ENCODE measurements at places on chromosomes 16 and 17.

DNA sequence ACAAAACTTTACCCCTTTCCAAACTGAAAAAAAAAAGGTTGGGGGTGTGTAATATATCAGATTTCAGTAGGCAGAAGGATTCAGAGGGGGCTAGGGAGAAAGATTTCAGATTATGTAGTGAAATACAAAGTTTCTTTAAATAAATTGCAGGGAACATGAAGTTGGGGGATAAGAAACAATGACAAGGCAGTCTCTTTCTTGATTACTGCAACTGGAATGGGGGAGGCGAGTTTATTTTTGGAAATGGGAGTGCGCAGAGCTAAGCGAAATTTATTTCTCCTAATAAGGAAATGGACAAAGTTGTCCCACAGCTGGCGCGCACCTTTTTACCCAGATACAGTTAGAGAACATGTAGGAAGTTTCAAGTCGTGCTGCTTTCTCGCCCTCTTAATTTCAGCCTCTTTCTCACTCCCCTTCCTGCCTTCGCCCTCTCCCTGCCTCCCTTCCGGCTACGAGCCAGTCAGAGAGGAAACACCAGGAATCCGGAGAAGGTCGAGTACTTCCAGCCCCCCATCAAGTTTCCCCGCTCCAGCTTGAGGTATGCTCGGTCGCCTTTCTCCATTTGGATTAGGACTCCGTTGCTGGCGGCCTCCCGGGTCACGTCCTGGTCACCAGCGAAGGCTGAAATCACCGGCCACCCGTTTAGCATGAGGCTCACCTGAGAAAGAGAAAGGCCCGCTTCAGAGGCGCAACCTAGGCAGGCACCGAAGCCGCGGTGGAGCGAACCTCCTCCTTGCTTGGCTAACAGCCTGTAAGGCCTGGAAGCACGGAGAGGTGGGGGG is 2.5 kb downstream of the CBLN1 start:
- no peak for DNase-seq

GRCh38 chr16:68257251-68257905 is 6.9 kb upstream of the SLC7A6 start:
- DNase-seq, result no peak

GRCh38 chr17:33385713-33386112 is 92.6 kb upstream of the ASIC2 start:
- no peak for DNase-seq

GRCh38 chr16:3912373-3912772 is 31.9 kb upstream of the CREBBP start:
- no peak for DNase-seq

GRCh38 chr16:89139907-89140361 is 31.6 kb upstream of the CDH15 start:
- no peak for DNase-seq

Measured in activated CD4-positive, alpha-beta T cell treated with anti-CD3 and anti-CD28 coated beads for 48 hours (primary cell).